ENCODE measurements at places on chromosomes 1 and 21.

DNA sequence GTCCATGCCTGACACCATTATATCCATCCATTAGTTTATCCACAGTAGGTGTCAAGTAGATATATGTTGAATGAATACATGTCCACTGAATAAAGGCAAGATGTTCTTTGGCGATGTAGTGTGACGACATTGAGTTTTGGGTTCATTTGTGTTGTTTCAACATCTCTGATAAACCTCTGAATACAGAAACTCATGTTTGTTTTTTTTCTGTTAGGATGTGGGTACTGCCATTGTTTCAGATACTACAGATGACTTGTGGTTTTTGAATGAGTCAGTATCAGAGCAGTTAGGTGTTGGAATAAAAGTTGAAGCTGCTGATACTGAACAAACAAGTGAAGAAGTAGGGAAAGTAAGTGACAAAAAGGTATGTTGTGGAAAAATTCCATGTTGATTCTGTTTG is 28.1 kb downstream of the MDM4 start:
- no peak for DNase-seq

DNA sequence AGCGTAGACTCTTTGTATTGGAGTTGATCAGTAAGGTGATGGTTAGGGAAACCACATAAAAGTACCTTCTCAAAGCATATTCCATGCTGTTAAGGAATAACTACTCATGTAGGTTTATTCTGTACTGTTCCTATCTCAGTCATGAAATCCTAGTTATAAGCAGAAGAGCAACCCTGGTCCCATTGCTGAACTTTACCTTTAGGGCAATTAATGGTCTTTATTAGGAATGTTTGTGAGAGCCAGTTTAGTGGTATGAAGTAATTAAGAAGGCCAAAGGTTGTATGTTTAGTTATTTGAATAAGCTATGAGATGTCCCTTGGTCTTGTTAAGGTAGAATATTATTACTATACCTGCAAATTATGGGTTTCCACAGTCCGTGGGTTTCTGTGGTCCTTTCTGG is 44.0 kb downstream of the ACP6 start:
- DNase-seq = no peak

- no peak for DNase-seq
Measured at GRCh38 chr1:236132420-236133046, 9.8 kb upstream of the GPR137B start.

- DNase-seq = no peak
Measured at GRCh38 chr21:25578056-25578961, 29.0 kb downstream of the MRPL39 start.

DNA sequence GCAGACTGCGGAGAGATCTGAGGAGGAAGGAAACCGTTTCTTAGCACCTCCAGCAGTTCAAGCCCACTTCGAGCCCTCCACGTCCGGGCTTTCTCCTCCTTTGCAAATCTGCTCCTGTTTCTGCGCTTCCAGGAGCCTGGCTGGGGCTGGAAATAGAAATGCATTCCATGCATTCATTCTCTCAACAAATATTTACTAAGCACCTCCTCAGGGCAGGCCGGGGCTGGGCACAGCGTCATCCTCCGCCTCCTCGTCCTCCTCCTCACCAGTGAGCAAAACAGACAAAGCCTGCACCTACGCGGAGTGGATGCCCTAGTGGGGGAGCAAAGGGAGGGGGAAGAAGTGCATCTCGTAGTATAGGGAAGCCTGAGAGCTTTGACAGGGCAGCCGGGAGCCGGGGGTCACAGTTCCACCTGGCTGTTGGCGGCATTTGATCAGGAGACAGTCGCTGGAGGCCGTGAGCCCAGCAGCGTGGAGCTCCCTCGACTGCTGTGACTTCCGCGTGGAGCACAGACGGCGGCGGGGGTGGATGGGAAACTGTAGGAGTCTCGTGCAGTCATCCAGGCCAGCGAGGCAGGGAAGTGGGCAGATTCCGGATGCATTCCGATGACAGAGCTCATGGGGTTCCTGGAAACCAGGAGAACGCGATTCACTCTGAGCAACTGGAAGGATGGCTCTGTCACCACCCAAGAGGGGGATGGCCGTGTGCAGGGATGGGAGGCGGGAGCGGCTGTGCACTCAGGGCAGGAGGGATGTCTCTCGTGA is 93.5 kb downstream of the SIK1 start:
- peak; percentile 48 for DNase-seq

GRCh38 chr1:176206006-176206960 is 803 bp downstream of the COP1 start:
- no peak for DNase-seq

DNA sequence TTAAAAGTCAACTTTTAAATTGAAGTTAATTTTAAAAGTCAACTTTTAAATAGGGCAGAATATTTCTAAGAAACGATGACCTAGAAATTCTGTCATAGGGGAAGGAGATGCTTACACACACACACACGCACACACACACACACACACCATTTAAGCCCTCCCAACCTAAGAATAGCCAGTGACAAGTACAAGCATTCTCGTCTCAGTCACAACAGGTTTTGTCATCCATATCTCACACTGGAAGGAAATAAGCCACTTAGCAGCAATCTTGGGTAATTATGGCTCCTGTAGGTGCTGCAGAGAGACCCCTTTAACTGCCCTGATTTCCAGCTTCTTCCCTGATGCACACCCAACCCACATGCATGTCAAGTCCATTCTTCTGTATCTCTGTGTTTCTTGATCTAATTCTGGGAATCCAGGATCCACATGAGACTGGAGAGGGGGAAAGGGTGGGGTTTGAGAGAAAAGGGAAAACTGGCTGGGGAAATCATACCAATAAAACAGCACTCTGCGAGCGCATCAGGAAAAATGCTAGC is 338.1 kb downstream of the PAPPA2 start:
- DNase-seq = no peak

GRCh38 chr1:232863544-232864275 is 58.5 kb downstream of the MAP10 start:
- DNase-seq = no peak

DNA sequence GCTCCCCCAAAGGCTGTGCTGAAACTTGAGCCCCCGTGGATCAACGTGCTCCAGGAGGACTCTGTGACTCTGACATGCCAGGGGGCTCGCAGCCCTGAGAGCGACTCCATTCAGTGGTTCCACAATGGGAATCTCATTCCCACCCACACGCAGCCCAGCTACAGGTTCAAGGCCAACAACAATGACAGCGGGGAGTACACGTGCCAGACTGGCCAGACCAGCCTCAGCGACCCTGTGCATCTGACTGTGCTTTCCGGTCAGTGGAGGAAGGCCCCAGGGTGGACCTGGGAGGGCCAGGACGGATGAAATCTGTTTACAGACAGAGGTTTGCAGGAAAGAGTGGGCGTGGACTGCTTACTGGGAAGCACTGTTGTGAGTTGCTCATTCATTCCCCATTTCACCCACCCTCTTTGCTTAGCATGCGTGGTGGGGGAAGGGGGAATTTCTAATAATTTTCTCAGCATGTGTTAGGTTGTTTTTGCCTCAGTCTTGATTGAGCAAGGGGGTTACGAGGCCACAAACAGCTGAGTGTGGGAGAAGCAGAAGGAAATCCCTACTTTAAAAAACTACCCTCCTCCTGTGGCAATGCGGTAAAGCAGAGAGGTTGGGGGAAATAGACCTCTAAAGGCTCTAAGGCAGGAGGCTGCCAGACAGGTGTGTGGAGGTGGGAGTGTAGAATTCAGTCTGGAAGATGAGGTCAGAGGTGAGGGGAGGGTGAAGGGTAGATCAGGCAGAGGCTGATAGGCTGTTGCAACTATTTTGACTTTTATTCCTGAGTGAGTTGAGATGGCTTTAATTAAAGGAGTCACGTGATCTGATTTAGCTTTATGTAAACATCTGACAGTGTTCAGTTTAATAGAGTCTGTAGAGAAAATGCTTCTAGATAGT is 1.3 kb downstream of the FCGR2A start:
- DNase-seq = no peak

- DNase-seq = no peak
Measured at GRCh38 chr1:16608838-16609560, 4.4 kb downstream of the NBPF1 start.

DNA sequence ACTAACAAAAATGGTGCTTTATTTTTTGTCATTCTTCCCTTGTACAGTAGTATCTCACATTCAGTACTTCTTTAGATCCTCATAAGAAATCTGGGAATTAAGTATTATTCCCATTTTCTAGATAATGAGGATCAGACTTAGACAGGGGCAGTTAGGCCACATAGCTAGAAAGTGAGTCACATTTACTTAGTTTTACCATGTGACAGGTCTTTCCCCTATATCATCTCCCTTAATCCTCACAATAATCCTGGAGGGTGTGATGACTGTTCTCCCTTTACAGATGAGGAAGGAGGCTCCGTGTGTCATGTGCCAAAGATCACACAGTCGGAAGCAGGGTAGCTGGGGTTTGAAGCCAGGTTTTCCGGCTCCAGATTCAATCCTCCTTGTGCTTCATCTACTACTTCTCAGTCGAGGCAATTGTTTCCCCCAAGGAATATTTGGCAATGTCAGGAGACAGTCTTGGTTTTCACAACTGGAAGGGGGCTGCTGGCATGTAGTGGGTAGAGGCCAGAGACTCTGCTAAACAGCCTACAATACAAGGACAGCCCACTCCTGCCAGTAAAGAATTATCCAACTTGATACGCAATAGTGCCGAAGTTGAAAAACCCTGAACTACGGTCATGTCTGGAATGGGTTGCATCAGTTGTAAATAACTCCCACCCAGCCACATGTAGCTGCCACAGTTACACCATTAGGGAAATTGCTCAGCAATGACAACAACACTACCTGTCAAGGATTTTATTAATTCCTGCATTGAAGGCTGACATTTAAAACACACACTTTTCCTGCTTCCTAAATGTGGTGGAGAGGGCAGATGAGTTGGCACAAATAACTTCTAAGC is 54.5 kb downstream of the C8B start:
- DNase-seq = no peak

DNA sequence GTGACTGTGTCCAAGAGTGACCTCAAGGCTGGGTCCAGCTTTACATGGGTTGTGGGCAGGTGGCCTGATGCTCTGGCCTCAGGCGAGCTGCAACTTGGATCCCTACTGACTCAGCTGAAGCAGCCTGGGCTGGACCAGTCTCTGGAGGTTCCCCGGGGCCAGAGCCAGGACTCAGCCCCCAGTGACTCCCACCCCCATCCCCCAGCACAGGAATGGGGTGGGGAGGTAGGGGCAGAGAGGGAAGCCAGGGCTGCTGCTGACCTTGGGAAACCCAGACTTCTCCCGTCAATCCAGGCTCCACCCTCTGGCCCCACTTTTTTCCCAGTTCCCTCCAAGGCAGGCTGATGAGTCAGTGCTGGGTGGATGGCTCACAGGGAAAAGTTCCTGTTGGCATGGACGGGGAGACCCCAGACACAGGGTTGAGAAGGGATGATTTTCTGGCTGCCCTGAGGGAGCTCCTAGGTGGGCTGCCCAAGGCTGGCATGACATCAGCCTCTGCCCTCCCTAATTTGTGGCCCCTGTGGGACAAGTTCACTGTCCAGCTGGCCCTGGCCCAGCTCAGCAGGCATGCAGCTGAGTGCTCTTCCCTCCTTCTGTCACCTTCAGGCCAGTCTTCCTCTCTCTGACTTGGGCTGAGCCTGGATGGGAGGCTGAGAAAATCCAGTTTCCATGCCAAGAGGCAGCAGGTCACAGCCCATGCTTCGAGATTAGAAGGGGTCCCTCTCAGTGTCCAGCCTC is 2.2 kb downstream of the ZC3H12A start:
- peak; percentile 63 for DNase-seq

DNA sequence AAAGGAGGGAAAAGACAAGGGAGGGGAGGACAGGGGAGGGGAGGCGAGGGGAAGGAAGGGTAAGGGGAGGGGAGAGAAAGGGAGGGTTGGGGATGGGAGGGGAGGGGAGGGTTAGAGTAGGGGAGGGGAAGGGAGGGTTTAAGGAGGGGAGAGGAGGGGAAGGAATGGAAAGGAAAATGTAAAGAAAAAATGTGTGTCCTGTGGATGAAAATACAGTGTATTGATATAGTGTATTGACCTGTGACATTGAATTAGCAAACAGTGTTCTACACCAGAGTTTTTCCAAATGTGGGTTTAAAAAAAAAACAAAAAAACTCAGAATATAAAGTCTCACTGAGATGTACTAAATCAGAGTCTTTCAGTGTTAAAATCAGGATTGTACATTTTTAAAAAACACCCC is 1279.8 kb upstream of the ADGRL2 start:
- DNase-seq = no peak

GRCh38 chr1:8023287-8023994 is 2.7 kb downstream of the ERRFI1 start:
- DNase-seq = no peak

DNA sequence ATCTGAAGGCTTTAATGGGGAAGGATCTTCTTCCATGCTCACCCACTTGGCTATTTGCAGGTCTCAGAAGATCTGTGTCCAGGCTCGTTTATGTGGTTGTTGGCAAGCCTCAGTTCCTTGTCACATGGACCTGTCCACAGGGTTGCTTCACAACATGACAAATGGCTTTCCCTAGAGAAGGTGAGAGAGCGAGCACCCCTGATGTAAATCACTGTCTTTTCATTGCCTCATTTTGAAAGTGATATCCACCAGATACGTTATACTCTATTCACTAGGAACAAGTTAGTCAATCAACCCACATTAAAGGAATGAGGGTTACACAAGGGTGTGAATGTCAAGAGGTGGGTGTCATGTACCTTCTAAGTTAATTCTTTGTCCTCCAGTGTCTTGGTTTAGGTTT is 433.3 kb downstream of the RPS6KC1 start:
- no peak for DNase-seq

- DNase-seq = no peak
Measured at GRCh38 chr1:9242338-9242969, 7.9 kb downstream of the H6PD start.

- no peak for DNase-seq
Measured at GRCh38 chr1:175508320-175509110, 234.9 kb downstream of the TNR start.

DNA sequence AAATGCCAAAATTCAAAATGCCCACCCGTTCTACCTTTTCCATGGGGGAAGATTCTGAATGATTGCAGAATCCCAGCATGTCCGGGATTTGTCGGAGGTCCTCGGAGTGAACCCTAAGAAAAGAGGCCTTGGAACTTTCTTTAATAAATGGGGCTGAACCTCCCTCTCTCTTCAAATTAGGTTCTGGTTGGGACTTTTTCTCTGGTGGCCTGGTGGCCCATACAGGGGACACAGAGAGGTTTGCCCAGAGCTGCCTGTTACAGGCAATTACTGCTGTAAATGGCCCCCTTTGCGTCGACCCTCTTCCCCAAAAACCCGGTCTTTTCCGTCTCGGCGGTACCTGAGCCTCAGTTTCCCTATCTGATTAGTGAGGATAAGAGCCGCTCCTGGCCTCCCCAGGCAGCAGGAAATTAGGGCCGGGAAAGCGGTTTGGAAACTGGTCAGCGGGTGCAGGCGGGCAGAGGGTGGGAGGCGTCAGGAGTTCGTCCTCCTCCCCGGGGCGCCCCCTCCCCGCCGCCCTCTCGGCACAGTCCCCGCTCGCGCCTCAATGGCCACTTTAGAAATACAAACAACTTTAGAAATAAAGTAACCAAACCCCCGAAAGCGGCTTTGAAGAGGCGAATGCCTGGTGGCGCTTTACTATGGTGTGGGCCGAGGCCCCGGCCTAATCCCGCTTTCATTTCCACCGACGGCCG is 15.6 kb downstream of the PAX7 start:
- no peak for DNase-seq
